ENCODE measurements at places on chromosomes 7 and 10.
A peak's percentile ranks its signal among the peaks of the same experiment; 100 is the strongest.

GRCh38 chr7:54544149-54544526 is 2.0 kb downstream of the VSTM2A start:
- DNase-seq, result no peak

- DNase-seq, result no peak
Observed at GRCh38 chr10:11358011-11358410, 253.4 kb downstream of the USP6NL start.

GRCh38 chr10:93815304-93816096 is 57.8 kb downstream of the LGI1 start:
- DNase-seq, result no peak

DNA sequence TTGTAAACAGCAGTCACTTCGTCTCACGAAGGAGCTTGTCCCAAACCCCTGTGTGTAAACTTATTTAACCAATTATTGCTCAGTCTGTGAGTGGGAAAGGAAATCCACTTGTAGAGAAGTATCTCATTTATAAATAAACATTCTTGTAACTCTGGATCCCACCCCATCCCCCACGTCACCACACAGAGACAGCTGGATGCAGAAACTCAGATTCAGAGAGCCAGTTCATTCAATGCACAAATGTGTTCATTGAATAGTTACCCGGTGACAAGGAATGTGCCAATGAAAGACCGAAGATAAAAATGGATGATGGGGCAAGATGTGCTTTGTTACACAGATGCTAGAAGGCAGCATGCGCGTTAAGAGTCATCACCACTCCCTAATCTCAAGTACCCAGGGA is 8.3 kb upstream of the OCM start:
- DNase-seq, result no peak

- DNase-seq, result no peak
Observed at GRCh38 chr7:24948739-24949138, 31.2 kb downstream of the OSBPL3 start.

DNA sequence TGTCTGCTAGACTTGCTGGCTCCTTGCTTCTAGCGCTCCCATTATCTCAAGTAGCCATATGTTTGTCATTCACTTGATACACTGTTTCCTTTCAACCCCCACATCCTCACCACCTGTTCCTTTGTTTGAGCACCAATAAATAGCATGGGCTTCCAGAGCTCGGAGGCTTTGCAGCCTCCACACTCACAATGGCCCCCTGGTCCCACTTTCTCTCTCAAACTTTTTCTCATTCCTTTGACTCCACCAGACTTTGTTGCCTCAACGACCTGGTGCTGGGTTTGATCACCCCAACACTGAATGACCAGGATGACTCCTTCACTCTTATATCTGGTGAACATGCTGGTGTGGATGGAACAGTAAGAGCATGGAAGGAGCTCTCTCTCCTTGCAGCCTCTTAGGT is 114.5 kb upstream of the TRIM24 start:
- no peak for DNase-seq

- peak; percentile 90 for DNase-seq
Observed at GRCh38 chr7:84701524-84702306, 485.1 kb downstream of the SEMA3D start.

DNA sequence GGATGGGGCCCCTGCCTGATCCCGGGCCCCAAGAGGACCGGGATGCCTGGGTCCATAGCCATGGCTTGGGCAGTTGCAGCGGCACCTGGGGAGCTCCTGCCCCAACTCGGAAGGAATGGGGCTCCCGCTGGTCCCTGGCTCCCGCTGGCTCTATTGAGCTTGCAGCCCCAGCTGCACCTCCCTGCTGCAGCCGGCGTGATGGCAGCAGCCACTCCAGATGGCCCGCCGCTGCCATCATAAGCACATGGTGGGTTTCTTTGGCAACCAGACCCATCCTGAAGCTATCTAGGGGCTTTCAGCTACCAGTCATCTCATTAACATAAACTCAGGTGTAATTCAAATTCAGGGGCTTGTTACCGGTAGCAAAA is 11.1 kb upstream of the DNMBP start:
- DNase-seq, result no peak

DNA sequence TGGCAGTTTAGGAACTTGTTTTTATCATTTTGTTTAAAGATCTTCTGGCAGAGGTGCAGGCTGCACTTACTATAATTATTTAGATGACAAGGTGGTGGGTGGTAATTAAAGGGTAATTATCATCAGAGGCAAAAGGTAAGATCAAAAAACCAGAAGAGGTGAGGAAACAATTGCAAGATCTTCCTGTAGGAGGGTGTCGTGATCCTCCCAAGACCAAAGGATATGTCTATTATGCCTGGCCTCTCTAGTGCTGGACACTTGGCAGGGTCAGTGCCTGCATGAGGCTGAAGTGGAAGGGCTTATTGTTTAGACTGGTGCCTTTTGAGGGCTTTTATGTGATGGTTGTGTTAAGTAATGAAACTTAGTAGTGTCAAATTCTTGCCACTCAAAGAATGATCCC is 1.8 kb upstream of the WAPL start:
- no peak for DNase-seq

DNA sequence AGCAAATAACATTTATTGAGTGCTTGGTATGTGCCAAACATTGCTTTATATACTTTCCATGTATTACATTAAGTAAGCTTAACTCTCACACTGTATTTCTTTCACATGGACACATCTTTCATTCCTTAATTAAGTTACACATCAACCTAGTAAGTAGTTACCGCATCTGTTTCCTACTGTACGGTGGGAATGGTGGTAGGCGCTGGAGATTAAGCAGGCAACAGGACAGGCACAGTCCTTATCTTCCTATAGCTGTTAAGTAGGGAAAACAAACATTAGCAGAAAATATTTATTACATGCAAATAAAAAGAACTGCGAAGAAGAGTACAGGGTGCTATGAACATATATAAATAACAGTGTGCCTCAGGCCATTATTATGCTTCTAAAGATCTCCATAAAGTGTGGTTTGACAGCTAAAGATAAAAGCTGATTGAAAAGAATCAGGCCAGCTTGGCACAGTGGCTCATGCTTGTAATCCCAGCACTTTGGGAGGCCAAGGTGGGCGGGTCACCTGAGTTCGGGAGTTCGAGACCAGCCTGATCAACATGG is 105.0 kb downstream of the SUGCT start:
- no peak for DNase-seq

DNA sequence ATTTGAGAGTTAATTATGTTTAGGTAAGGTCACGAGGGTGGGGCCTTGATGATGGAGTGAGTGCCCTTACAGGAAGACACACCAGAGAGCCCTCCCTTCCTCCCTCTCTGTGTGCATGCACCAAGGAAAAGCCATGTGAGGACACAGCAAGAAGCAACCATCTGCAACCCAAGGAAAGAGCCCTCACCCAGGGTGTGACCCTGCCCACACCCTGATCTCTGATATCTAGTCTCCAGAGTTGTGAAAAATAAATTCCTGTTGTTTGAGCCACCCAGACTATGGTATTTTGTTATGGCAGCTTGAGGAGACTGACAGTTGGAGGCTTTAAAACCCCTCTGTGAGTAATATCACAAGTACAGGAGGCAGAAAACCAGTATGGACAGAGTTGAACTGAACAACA is 15.0 kb upstream of the MCM10 start:
- DNase-seq, result peak; percentile 64

DNA sequence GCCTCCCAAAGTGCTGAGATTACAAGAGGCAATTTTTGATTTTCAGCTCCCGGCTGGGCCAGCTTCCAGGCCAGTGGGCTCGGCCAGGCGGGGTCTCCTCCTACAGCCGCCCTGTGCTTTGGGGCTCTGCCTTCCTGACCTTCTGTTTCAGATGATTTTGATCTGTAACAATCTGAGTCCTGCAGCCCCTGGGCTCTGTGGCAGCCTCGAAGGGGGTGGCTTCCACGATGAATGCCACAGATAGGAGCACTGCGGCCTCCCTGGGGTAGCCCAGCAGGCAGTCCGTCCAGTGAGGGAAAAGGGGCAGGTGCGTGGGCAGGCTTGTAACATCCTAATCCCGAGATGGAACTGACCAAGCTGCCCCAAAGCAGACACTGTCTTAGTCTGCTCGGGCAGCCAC is 177.5 kb downstream of the DNAJB6 start:
- no peak for DNase-seq

- DNase-seq, result no peak
Observed at GRCh38 chr10:90447831-90448230, 410.0 kb downstream of the HTR7 start.

DNA sequence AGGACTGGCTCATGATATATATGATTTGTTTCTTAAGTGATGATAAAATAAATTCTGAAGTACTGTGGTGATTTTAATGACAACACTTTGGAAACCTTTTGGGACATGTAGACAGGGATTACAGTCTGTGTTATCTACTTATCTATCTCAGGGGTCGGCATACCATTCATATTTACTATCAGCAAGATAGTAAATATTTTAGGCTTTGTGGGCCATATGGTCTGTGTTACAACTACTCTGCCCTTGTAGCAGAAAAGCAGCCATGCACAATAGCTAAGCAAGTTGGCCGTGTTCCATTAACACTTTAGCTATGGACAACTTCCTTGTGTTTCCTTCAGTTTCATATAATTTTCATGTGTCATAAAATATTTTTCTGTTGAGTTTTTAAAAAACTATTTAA is 97.8 kb upstream of the PRPS1L1 start:
- peak; percentile 8 for DNase-seq

GRCh38 chr7:132654150-132654549 is 77.9 kb upstream of the PLXNA4 start:
- DNase-seq, result no peak

DNA sequence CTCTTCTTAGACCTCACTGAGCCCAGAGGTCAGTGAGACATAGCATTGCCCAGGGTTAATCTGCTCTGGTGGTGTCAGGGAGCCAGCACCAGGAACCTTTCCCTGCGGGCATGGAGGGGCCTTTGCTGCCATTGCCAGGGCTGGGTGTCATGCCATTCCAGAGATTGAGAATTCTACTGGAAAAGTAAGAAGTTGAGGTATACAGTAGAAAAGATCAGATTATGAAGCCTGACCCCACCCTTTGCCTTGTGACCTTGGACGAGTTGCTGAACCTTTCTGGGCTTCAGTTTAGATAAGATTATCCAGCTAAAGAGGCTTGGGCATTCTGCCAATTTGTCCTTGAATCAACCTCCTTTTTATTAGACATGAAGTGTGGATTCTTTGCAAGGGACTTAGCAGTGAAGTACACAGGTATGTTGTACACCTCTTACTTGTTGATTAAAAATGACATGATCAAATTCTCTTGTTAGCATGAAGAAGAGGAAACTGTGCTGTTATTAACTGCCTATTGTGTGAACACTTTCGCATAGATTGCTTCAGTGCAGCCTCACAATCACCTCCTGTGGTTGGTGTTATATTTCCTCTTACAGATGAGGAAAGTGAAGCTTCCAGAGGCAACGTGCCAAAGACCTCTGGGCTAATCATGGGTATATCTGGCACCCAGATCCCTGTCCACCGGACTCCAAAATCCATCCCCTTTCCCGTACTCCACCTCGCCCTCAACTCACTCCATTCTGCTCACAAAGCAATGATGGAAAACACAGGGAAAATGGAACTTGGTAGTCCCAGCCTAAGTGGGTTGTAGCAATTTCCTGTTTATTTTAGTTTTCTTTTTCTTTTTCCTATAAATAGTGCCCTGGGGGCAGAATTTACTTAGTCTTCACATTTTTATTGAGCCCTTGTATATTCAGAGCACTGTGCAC is 151.3 kb downstream of the CAMK1D start:
- DNase-seq, result peak; percentile 20

DNA sequence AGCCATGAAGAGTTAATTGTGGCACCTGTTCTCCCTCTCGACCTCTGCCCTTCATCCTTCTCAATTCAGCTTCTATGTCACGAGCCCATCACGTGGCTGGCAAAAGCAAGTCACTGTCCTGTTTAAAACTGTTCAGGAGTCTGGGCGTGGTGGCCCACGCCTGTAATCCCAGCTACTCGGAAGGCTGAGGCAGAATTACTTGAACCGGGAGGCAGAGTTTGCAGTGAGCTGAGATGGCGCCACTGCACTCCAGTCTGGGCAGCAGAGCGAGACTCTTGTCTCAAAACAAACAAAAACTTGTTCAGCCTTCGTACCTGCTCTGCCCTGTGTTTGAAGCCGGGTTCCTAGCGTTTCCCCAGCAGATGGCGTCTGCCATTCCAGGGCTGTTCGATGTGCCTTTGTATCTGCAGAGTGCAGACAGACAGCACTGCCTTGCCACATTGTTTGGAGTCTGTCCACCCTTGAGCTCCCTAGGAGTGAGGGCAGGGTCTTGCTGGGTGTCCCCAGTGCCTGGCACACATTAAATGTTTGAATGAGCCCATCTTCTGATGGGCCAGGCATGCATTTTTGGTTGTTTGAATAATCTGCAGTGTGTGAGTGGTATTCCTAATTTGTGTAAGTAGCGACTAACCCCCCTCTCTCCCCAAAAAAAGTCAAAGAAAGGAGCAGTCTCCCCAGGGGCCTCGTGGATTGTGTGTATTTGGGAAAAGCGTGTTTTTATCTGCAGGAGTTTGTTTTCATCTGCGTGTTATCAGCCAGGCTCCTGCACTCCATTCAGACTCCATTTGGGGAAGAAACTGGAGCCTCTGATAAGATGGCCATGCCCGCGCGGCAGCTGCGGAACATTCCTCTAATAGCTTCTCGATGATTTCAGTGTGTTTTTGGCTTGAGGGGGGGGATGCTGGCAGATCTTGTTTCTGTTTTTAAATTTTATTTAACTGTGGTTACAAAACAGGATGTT is 61.2 kb downstream of the DNAJB6 start:
- DNase-seq, result no peak

DNA sequence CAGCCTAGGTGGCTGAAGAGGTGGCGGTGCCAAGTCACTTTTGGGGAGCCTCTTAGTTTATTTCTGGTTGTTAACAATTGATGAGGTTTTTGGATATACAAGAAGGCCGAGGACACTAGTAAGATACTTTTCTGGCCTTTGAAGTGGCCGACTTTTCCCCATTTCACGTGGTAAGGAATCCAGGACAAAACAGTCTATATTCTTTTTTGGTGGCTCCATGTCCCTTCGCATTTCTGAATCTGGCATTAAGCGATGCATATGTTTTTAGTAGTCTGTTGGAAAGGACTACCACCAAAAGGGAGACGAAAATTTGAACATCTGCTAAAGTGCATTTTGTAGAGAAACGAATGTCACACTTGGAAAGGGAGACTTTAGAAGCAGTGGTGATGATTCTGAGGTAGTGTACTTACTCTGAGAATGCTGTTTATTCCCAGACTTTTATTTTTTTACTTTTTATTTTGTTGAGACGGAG is 1.5 kb downstream of the MLLT10 start:
- no peak for DNase-seq

DNA sequence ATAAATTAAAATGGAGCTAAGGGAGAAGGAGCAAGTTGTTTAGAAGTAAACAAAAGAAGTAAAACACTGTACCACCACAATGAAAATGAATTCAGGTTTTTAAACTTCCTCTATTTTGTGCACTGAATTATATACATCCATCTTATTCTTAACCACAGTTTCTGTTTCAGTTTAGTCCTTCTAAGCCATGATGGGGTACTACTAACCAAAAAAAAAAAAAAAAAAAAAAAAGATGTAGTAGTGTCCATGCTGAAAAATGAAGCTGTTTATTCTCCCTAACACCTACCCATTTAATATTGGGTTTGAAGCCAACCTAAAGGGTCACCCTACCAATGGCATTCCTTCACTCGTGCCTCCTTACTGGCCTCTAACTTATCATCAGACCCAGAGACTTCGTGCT is 3.4 kb upstream of the BMPR1A start:
- no peak for DNase-seq

Data from LoVo (cell line).